Activated CD8-positive, alpha-beta memory T cell treated with anti-CD3 and anti-CD28 coated beads for 48 hours (primary cell): ENCODE measurements at places on chromosomes 3 and 15.

DNA sequence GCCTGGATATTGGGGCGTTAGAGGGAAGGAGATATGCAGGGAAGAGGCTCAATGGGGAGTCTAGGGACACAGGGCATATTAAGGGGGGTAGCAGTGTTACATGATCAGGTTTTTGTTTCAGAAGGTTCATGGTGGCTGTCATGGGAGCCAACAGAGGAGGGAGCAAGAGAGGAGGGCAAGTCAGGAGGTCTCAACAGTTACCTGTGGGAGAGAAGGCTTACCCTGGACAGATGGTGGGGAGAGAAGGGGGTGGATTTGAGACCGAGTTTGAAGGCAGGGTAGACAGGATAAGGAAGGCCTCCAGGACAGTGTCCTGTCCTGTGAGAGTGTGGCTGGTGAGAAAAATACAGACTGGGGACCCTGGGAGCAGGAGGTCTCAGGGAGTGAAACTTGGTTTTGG is 3.8 kb upstream of the WNT7A start:
- DNase-seq, result no peak

- no peak for DNase-seq
These were observed 177.9 kb downstream of the ARPP21 start for GRCh38 chr3:35817216-35817615.

- DNase-seq, result no peak
These were observed 34.8 kb upstream of the WNT5A start for GRCh38 chr3:55521738-55522421.

- no peak for DNase-seq
These were observed 5.8 kb upstream of the PLA2G4D start for GRCh38 chr15:42100021-42100800.

DNA sequence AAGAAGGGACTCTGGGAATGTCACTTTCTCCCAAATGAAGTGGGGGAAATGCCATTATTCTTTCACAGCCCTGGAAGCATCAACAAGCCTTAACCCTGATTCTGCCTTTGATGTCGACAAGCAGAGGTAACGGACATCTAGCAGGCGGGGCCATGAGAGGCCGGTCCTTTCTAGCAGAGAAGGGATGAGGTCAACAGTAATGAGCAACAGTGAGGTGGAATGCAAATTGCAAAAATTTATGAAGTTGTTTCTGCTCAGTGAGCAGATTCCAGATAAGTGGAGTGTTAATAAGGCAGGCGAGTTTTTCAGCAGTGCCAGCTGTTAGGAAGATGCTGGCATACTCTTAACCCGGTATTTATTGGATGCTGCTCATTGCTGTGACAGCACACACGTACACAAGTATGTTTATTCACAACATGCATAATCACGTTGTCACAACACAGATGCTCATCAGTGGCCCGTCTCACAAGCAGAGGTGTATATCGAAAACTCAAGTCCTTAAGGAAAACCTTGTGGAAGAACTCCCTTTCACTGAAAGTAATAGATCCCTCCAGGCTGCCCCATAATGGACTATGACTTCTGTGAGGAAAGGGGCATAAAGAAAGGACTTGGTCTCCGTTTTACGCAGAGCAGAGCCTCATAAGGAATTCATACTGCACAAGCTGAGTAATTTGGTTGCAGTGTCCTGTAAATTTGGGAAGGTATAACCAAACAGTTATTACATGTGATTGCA is 329.0 kb downstream of the IGSF11 start:
- DNase-seq, result no peak

- no peak for DNase-seq
These were observed 55.0 kb upstream of the PRR23E start for GRCh38 chr3:127137757-127138536.

DNA sequence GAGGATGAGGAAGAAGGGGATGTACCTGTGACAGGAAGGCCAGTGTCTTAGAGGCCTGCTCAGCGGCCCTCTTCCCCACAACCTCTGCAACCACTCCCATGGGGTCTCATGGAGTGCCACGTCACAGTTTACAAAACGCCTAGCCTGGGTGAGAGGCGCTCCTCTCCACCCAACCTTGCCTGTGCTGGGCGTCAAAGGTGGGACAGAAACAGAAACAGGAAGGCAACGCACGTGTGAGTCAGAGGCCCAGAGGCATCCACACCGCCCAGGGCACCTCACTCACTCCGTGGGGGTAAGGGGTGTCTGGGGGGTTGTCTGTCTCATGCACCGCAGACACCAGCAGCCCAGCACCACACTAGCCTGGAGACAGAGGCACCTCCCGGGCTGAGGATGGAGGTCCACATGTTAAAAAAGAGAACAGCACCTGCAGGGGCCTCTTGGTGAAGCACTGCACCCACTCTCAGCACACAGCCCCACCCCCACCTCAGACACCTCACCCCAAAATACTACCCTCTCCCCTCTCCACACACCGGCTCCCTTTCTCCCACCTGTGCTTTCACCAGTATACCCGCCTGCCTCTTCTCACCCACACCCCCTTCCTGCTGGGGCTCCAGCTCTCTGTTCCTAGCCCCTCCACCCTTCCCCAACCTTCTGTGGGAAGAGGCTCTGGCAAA is 4.7 kb upstream of the CALML4 start:
- no peak for DNase-seq

- no peak for DNase-seq
These were observed 128.3 kb downstream of the WDR76 start for GRCh38 chr15:43955140-43955539.

DNA sequence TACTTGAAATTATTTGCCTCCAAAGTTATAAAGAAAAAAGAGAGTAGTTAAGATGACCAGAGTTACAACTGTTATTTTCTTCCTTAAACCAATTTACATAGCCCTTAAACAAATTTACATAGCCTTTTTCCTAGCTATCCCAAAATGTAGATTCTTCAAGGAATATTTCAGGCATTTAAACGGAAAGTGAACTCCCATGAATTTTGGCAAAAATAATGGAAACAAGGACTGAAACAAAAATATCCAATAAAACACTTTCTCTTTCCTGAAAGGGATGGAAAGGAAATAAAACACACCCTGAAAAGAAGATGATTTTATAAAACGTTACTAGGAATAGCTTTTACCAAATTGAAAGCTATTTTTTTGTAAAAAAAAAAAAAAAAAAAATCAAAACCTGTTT is 418.6 kb downstream of the FOXP1 start:
- no peak for DNase-seq

- DNase-seq, result no peak
These were observed 827.6 kb upstream of the CFAP20DC start for GRCh38 chr3:59877263-59878037.

- no peak for DNase-seq
These were observed 23.7 kb downstream of the ALPK3 start for GRCh38 chr15:84840741-84841429.

DNA sequence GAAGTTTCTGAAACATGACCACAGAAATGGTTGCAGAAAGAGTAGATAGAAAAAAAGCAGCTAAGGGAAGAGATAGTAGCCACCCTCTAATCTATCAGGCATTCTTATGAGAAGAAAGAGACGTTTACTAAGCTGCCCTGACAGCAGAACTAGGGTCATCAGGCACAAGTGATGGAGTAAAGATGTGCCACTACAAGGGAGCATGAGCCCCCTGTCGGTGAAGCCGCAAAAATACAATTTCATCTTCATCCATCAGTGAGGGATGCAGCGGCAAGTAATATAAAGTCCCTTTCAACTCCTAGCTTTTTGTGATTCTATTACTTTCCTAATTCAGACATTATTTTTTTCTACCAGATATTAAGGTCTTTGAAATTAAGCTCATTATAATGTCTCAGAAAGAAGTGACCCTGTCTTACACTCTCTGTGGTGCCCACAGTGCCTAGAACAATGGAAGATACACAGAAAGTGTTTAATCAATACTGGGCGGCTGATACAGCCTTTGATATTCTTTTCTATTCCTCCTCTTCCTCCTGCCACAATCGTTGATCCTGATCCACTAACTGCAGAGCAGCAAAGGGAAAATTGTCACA is 651.6 kb downstream of the NTRK3 start:
- no peak for DNase-seq

GRCh38 chr3:95654570-95655362 is 1159.6 kb upstream of the EPHA6 start:
- DNase-seq, result no peak

- no peak for DNase-seq
These were observed 142.9 kb upstream of the BFSP2 start for GRCh38 chr3:133256787-133257483.

DNA sequence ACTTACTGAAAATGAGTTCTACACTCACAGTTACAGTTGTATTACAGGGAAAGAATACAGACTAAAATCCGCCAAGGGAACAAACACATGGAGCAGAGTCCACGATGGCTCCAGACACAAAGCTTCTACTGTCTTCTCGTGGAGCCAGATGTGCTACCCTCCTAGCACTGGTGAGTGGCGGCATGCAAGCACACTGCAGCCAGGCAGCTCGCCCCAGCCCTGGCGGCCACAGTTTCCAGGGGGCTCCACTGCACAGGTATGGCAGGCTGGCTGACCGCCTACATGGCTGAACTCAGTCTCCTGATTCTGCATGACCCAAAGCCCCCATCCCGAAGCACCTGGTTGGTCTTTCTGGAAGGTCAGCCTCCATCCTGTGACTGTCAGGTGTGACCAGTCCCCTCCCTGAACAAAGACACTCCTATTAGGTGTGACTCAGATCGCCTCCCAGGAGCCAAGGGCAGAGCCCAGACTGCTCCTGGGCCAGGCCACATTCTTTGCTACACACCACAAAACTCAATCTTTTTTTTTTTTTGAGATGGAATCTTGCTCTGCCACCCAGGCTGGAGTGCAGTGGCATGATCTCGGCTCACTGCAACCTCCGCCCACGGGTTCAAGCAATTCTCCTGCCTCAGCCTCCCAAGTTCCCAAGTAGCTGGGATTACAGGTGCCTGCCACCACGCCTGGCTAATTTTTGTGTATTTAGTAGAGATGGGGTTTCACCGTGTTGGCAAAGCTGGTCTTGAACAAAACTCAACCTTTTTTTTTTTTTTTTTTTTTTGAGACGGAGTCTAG is 51.5 kb downstream of the CFAP92 start:
- no peak for DNase-seq

- no peak for DNase-seq
These were observed 57.0 kb upstream of the FRMD4B start for GRCh38 chr3:69442771-69443311.

DNA sequence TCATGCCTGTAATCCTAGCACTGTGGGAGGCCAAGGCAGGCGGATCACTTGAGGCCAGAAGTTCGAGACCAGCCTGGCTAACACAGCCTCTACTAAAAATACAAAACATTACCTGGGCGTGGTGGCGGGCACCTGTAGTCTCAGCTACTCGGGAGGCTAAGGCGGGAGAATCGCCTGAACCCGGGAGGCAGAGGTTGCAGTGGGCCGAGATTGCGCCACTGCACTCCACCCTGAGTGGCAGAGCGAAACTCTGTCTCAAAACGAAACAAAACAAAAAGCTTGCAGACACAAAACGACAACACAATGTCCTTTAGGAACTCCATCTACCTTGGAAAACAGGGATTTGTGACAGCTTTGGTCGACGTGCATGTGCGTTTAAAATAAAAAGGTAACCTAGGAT is 716 bp upstream of the KLHL24 start:
- DNase-seq, result no peak

DNA sequence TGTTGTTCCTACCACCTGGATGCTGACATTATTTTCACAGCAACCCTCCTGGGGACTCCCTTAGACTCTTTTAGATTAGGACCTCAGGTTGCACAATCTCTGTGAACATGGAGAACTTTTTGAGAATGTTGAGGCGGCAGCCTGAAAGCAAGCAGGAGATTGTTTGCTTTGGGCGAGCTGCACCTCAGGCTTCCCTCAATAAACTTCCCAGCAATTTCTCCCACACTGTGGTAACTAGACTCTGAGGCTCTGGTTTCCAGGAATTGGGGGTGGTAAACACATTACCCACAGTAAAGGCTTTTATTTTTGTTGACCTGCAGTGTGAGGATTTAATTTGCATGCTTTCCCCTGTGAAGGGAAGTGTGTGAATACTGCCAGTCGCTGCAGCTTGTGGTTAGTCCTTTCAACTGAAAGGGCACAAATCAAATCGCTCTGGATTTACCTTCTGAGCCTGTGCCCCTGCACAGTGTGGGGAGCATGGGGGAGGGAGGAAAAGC is 35.2 kb upstream of the SIAH2 start:
- DNase-seq, result no peak

DNA sequence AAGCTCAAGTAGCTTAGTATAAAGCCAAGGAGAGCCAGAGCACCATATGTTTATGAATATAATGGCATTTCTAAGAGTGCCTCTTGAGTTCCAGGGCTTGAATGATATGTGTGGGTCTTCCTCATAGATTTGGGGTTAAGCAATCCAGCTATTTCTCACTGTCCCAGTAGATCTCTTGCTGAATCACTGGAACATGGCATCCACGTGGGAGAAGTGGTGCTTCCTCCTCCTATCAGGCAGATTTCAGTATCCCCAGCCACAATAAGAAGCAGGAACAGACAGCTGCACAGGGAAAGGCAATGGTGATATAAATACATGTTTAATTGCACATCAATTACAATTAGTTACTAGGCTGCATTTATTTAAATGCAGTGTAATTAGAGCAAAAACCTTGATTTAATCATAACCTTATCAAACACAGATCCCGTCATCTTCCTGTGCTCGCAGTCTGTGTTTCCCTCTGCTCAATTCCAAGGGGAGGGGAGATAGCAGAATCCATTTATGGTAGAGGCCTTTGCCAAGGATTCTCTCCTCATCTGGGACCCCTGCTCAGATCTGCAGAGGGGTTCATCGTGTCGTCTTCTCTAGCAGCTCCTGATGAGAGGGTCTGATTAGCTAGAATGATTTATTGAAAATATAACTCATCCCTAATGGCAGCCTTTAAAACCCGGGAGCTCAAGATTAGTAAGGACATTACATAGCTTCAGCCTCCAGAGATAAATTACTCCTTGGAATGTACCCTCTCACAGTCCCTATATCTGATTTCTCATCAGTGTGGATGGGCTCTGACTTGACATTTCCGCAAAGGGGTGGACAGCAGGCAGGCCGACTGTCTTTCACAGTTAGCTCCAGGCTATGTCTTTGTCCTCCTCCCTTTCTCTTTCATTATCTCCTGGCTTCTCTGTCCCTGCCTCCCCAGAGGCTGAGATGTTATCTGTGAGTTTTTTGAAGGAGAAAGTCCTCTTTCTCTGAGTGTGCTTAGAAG is 775.9 kb downstream of the AGBL1 start:
- DNase-seq, result no peak

DNA sequence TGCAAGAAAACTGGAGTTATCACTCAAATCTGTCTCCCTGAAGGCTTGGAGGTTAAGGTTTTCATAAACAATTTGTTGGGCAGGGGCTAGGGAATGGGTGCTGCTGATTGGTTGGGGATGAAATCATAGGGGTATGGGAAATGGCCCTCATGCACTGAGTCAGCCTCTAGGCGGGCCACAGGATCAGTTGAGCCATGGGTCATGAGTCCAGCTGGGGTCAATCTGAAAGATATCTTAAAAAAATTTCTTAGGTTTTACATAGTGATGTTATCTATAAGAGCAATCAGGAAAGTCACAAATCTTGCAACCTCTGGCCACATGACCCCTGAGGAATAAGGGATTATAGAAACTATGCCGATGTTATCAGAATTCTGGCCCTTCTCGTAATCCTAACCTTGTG is 491.7 kb downstream of the ZIC1 start:
- no peak for DNase-seq

DNA sequence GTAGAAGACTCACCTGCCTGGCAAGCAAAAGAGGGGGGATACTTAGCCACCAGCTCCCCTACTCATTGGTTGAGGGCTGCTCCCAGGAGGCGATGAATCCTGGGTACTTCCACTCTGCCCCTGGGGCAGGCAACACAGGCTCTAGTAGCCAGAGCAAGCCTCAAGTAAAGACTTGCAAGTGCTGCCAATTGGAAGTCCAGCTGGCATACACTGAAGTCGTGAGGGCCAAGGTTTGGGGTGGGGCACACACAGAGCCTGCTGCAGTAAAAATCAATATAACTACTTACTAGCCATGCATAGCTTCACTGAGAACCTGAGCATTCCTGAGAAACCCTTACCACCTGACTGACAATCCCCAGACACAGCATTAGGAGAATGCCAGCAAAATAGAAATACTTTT is 123.0 kb upstream of the EIF1B start:
- DNase-seq, result no peak
